ENCODE measurements at places on chromosomes 11 and 22.

DNA sequence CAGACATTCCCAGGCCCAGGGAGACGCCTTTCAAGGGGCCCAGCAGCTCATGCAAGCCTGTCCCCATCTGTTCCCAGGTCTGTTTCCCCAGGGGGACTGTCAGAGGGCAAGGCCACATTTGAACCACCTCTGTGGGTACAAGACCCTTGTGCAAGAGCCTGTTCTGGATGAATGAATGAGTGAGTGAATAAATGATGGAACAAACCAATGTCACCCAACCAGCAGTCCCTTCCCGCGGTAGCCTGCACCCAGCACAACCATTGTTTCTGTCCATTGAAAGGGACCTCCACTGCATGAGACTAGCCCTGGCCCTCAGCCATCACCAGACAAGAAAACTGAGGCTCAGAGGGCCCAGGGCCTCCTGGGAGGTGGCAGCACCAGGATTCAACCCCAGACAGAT lies 69.7 kb upstream of the TCF20 start:
- no peak for DNase-seq

GRCh38 chr11:4891996-4892640 lies 10.4 kb downstream of the OR51T1 start:
- peak; percentile 57 for DNase-seq

DNA sequence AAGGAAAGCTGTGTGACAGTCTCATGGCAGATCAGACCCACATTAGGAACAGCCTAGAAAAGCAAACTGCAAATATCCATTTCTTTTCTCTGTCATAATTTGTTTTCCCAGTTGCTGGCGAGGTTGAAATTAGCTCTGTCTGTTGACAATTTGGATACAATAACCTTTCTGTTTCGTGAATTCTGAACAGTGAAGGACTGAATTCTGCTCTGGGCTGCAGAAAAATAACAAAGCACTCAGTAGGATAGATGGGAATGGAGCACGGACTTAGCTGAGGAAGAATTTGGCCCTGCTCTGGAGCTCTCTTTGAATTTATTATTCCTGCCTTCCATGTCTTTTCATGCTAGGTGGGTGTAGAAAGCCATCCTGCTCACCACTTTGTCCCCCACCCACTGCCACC lies 140.3 kb downstream of the RRAS2 start:
- DNase-seq = no peak

GRCh38 chr11:128614026-128614425 lies 26.7 kb upstream of the ETS1 start:
- DNase-seq = no peak

DNA sequence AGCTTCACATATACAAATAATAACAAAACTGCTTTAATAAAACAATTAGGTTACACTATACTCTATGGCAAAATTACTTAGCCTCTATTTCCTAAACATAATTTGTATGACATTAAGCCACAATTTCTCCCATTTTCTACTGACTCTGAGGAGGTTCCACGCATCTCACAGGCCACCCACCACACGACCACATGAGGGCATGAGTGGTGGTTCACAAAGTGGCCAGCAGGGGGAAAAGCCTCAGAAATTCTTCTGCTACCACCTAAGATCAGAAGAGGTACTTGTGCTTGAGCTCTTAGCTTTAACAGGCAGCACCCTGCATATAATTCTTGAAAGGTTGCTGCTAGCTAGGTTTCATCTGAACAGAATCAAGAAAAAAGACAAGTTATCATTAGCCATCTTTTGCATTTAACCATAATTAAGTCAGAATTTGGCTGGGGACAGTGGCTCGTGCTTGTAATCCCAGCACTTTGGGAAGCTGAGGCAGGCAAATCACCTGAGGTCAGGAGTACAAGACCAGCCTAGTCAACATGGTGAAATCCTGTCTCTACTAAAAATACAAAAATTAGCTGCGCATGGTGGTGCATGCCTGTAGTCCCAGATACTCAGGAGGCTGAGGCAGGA lies 7.7 kb downstream of the LPXN start:
- DNase-seq = peak; percentile 90

GRCh38 chr11:132026746-132027145 lies 656.3 kb downstream of the NTM start:
- DNase-seq = no peak

DNA sequence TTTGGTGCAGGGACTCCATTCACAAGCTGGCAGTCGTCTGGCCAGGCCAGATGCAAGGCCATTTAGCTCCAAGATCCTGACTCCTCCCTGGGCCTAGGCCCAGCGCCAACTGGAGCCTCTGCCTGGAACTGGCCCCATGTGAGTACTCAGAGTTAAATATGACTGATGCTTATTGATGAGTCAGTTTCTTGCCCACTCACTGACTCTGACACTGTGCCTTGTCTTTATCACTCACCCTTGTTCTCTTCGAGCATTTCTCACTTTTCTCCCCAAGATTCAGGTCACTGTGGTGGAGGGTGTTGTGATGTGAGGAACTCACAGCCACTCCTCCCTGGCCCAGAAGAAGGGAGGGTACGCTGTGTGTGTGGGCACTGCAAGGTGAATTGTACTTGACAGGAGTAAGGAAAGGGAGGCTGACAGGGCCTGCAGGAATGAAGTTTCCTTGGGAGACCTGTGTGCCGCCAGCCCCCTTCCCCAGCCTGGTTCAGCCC lies 23.2 kb upstream of the ST3GAL4 start:
- DNase-seq = no peak

DNA sequence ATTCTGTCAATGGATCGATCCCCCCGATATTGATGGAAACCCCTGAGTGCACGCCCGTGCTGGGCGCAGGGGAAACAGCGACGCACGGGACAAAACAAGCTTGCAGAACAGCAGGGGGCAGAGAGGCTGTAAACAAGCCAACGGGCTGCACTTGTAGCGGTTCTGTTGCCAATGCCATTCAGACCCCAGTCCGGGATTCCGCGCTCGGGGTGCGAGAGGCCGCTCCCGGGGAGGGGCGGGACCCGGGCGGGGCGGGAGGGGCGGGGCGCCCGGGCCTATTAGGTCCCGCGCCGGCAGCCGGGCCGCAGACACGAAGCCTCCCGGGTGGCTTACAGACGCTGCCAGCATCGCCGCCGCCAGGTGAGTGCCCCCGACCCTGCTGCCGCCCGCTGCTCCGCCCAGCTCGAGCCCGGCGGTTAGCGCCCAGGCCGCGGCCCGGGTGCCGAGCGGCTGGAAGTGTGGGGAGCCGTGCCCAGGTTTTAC lies at the start of gene BIK:
Gene BIK (plus strand): TSS at position 307 of the 483 bp plus-strand sequence. CDS start 13,273 bp downstream, outside the sequence.
- DNase-seq = peak; percentile 92

GRCh38 chr22:21014726-21015465 lies at the start of gene P2RX6:
P2RX6 (plus strand) TSS chr22:21015165; CDS start chr22:21015175, 10 bp downstream.
- peak; percentile 88 for DNase-seq

DNA sequence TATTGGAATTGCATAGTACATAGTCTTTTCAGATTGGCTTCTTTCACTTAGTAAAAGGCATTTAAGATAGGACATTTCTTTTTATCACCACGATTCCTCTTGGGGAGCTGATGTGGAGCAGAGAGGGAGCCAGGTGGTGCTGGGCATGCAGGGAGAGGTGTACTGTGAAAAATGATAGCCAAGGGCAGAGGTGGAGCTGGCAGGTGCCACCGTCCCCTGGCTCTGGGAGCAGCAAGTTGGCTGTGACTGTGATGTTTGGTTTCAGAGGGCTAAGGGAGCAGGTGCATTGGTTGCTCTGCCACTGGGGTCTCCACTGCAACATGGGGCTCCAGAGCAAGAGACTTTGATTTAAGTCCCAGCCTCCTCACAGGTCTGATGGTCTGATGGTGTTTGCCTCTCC lies 16.5 kb downstream of the SGSM1 start:
- no peak for DNase-seq

GRCh38 chr11:5235364-5236095 lies 1.2 kb upstream of the HBD start:
- no peak for DNase-seq

GRCh38 chr11:61139387-61139786 lies 21.8 kb downstream of the VPS37C start:
- DNase-seq = no peak

GRCh38 chr22:43882122-43882767 lies 9.6 kb downstream of the PNPLA5 start:
- DNase-seq = no peak

DNA sequence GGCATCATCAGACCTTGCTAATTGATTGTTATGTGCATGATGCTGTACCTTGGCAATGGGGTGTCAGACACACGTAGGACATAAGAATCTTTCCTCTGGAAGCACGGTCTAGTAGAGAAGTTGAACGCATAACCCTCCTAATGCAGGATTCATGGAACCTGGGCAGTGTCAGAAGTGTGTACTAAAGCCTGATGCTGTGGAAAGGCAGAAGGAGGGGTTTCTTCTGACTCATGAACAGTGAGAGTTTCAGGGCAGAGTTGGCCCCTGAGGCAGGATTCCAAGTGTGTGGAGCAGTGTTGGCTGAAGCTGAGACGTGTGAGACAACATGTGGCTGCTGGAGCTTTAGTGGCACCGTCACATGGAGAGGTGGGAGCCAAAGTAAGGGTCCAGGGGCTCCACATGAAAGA lies 3.5 kb downstream of the PANX1 start:
- DNase-seq = no peak

DNA sequence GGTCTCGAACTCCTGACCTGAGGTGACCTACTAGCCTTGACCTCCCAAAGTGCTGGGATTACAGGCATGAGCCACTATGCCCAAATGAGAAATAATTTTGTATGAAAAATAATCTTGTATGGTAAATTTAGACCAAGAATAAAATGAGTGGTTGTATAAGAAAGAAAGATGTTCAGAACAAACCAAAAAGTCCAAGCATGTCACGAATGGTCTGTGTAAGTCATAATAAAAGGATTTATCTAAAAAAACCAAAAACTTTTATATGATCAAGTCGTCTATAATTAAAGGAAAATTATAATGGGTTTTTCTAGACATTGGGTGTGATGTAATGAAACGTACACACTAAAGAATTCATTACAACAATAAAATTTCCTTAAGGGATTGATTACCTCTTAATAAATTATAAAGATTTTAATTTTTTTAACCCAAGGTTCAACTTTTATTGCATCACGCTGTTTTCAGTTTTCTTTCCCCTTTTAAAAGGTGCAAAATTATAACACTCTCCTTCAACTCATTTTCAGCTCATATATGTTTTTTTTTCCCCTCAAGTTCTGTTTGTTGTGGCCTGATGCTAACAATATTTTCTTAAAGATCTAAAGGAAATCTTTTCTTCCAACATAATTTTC lies 8.9 kb upstream of the AQP11 start:
- DNase-seq = peak; percentile 58

- peak; percentile 45 for DNase-seq
Observed at GRCh38 chr11:105100206-105100605, 39.4 kb downstream of the CARD18 start.

DNA sequence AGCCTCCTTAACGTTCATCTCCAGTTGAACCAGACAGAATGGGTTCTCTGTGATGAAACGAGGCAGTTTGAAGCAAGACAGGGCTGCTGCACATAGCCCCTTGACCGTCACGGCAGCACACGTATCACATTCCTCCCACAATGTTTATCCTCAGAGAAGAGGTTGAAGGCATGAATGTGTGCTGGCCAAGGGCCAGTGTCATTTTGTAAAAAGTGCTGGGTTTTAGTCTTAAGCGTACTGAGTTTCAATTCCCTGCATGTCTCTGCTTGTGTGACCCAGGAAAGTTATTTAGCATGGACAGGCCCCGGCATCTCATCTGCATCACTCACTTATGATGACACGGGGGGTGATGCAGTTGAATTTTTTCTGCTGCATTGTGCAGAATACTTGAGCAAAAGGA lies 31.6 kb downstream of the TTC12 start:
- no peak for DNase-seq

GRCh38 chr11:86248609-86249008 lies 4.1 kb downstream of the EED start:
- no peak for DNase-seq

- no peak for DNase-seq
Observed at GRCh38 chr11:110077831-110078325, 15.3 kb upstream of the ZC3H12C start.

GRCh38 chr11:121053244-121053643 lies 29.3 kb downstream of the TBCEL start:
- no peak for DNase-seq

GRCh38 chr11:1218256-1218787 lies 4.5 kb upstream of the MUC5B start:
- DNase-seq = no peak

DNA sequence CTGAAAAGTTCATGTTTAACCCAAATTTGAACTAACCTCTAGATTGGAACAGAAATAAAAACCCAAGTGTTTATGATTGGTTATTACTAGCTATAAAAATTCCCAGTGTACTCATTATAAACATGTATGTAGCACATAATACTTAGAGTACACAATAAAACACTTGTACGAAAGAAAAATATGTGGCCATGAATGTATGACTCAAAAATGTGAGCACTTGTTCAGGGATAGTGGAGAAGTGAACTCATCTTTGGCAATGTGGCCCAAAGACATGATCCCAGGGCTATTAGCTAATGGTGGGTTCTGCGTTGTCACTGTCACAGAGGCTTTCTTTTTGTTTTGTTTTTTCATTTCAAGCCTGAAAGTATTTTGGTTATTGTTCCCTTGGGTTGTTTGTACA lies 72.0 kb downstream of the PPFIBP2 start:
- DNase-seq = no peak

- no peak for DNase-seq
Observed at GRCh38 chr11:34226210-34226609, 120.8 kb downstream of the NAT10 start.

DNA sequence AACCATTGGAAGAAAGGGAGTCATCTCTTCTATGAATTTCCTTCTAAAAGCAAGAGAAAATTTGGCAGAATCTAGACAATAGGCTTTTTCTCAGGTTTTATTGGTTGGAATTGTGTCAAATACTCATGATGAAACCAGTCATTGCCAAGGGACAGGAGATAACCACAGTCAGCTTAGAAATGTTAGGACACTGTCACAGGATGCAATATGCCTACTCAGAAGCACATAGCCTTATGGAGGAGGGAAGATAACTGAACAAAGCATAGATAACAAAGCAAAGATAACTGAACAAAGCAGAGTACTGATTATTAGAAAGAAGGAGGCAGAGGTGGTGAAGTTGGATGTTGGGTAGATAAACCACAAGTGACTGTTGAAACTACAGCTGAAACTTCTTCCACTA lies 303.5 kb upstream of the PDGFD start:
- DNase-seq = peak; percentile 42

GRCh38 chr11:11845071-11845470 lies 3.3 kb downstream of the USP47 start:
- DNase-seq = peak; percentile 24

GRCh38 chr11:111372538-111372937 lies 6.5 kb downstream of the POU2AF1 start:
- no peak for DNase-seq

DNA sequence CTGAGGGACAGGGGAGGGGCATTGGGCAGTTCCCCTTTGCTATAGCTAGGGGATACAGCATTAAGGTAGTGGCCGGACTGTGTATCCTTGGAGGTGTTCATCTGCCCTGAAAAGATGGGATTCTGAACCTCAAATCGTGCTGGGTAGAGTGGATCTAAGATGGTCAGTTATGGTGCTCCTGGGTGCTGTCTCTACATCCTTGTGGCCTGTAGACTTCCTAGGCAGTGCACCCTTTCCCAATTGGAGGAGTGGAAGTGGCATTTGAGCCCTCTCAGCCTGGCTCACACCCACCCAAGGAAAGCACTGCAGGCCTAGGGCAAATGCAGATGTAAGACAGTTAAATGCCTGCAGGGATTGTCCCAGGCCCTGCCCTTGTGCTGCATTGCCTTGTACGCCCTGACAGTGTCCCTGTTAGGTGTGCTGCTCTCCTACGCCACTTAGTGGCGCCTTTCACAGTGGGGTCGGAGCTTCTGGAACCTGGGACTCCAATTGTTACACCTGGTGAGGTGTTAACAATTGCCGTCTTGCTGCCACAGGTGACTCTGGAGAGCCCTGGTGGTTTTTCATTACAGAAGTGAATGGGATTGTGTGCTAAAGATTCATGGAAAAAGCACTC lies 35.0 kb downstream of the PPFIBP2 start:
- DNase-seq = peak; percentile 28

- no peak for DNase-seq
Observed at GRCh38 chr22:20741008-20741633, 32.8 kb upstream of the SERPIND1 start.

All from hematopoietic multipotent progenitor cell treated with erythropoietin and hydrocortisone succinate and interleukin-3 and kit ligand, for 6 days (in vitro differentiated cells).